ENCODE measurements at places on chromosomes 4 and X. TPM values are rescaled to one million over a fixed set of nuclear protein-coding genes. Genes with fewer than 3 reads are reported as not detected.

DNA sequence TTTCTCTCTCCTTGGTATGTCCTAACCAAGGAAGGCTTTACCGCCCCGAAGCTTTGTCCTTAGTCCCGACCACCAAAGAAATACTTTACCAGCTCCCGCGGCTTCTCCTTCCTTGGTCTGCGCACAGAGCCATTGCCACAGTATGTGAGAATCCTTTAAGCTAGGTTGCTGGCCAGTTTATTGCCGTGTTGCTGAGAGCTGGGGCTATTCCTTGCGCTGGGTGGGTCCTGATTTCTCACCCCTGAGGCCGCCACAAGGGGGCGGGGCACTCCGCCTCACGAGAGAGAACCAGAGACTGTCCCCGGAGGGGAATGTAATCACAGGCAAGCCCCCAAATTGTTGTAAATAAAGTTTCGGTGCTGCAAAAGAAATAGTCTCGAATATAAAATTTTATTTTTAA is 331.0 kb upstream of the PCDH10 start:
- DNase-seq, result no peak

- DNase-seq, result no peak
Measured at GRCh38 chr4:39719804-39720580, 22.1 kb downstream of the UBE2K start.

DNA sequence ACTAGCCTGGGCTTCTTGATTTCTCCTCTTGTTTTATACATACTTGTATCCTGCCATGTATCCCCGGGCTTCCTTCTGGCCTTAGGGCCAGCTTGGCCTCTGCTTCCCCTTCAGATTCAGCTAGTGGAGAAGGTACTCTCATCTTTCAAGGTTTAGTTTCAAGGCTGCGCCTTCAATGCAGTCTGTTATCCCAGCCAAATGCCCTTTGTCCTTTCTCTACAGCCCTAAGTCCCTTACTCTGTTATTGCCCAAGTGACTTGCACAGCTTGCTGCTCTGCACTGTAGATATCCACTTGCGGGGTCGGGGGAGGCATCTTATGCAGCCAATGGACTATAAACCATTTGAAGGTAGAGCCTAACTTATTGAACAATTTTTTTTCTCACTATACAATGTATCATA is 357.5 kb downstream of the PPP1R2C start:
- no peak for DNase-seq

Gene SSX3
- total RNA-seq, result not detected

GRCh38 chr4:99437723-99438404 is 2.7 kb upstream of the ADH7 start:
- DNase-seq, result no peak

DNA sequence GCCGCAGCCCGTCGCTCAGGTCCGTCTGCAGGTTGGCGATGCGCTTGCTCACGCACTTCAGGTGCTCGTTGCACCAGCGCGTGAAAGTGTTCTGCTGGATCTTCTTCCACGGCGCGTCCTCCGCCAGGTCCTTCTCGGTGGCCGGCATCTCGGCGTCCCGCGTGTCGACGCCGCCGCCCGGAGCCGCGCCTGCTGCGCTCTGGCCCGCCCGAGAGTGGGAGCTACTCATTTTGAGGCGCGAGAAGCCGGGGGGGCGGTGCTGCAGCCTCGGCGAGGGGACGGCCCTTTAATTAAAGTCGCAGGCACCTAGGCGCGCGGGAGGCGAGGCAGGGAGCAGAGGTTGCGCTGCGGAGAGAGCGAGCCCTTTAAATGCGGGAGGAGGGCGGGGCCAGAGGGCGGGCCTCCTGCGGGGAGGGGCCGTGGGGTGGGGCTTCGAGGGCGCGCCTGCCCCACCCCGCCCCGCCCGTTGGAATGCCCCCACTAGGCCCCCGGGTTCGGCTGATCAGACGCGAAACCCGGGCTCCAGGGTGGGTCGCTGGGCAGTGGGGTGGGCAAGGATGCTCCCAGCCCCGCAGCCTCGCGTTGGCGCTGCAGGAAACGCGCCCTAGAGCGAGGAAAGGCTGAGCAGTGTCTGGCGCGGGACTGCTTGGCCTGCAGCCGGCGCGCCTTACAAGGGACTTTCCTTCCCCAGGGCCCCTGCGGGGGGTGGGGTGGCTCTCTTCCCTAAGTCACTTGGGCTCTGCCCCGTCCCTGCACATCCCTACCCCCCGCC is 3.2 kb downstream of the FLNA start:
- DNase-seq, result peak; percentile 96

GRCh38 chr4:46270986-46271596 is 118.8 kb downstream of the GABRA2 start:
- DNase-seq, result no peak

Gene GRIA2
- 16.6 TPM for total RNA-seq

GRCh38 chrX:110414273-110414672 is 55.6 kb downstream of the RTL9 start:
- DNase-seq, result no peak

GRCh38 chr4:159015841-159016240 is 87.0 kb upstream of the RAPGEF2 start:
- no peak for DNase-seq

Gene LPAR4
- 0.80 TPM for total RNA-seq

DNA sequence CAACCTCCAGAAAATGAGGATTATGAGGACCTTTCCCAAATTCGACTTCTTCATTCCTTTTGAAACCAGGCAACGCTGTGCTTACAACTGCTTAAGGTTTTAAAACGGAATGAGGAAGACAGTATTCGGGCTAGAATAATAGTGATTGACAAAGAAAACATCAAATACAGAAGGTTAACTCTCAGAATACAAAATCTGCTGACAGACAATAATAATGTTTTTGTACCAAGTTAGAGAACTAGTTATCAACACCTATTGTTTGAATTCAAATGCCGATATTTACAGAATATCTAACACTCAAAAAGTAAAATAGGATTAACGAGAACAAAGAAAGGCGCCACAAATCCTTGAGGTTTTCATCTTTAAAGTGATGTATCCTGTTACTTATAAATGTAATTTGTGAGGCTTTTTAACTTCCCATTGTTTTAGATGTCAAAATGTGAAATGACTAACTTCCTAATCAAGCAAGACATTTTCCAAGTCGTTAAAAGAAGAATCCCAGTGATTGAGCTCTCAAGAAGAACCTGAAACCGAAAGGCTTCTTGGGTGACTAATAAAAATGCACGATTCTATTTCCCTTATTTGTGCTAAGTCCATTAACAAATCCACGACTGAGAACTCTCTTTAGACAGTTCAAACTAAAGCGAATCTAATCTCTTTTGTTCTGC is 118.3 kb downstream of the SORBS2 start:
- no peak for DNase-seq

Gene NIPAL1
- 6.3 TPM for total RNA-seq

GRCh38 chr4:186514271-186514950 is 41.0 kb downstream of the MTNR1A start:
- no peak for DNase-seq

Gene PDGFRA
- total RNA-seq, result 131 TPM

GRCh38 chr4:141706445-141706844 is 70.1 kb downstream of the IL15 start:
- DNase-seq, result no peak

DNA sequence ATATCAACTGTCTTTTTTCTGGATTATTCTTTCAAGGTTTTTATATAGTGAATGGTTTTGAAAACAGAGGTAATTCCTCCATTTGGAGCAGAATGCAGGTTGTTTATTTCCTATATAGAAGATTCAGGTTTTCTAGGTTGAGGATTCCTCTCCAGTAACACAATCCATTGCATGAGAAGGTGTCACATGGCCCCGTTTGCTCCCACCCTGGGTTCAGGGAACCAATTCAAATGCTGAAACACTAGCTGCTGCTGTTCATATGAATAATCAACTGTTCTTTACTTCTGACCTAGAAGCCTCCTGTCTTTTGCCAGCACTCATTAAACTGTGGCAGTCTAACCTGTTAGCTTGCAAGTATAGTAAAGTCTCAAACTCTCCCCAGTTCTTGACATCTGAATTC is 1316.9 kb upstream of the TENM3 start:
- no peak for DNase-seq

- no peak for DNase-seq
Measured at GRCh38 chrX:149717803-149718202, 5.9 kb downstream of the MAGEA11 start.

Gene MORC4
- total RNA-seq, result 17.1 TPM

Gene TMEM271
- not detected for total RNA-seq
